ENCODE measurements at places on chromosomes 4 and X.

GRCh38 chr4:40243386-40243948 is 46.6 kb downstream of the RHOH start:
- no peak for DNase-seq

GRCh38 chrX:100883654-100884053 is 9.5 kb upstream of the NOX1 start:
- no peak for DNase-seq

- DNase-seq, result no peak
Observed at GRCh38 chr4:107349732-107350131, 313.6 kb upstream of the DKK2 start.

DNA sequence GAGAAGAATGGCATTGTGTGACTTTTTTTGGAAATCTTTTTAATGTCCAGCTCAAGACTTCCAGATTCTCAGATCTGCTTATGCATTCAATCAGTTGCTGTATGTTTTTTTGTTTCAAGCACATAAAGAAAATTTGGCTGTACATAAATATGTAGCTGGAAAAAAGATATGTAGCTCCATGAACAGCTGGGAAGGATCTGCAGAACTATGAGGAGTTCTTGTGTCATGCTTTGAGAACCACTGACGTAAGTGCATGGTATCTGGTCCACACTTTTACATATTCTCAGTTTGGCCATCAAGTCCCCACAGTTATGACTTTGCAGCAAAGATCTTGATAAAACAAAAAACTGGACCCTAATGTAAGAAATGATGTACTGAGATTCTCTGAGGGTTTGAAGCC is 165.9 kb downstream of the KIT start:
- DNase-seq, result no peak

GRCh38 chr4:51851937-51852290 is 9.0 kb downstream of the DCUN1D4 start:
- no peak for DNase-seq

DNA sequence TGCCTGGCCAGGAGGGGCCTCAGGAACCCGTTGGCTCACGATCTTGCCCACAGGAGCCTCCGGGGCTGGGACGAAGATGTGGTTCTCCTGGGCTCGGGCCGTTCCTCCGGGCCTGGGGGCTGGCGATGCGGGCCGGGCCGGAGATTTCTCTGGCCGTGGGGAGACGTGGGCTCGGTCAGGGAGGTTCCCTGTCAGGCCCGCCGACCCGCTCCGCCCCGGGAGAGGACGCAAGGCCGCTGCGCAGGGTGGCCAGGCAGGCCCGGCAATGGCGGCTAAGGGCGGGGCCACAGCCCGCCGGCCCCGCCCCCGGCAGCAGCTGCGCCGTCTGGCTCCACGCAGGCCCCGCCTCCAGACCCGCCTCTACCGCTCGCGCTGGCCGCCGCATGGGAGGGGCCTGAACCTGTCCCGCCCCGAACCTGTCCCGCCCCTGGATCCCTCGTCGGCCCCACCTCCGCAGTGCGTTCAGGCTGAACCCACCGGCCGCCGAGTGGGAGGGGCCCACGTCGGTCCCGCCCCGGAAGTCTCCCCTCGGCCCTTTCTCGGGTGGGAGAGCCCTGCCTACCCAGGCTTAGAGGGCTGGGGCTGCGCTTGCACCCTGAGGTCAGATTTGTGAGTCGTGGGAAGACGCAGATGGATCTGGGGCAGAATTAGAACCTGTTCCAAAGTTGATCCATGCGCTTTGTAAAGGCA is at the start of gene FAM3A:
TSS of gene FAM3A (minus strand) at position 267 of the 690 bp plus-strand sequence. CDS start 460 bp downstream, outside the sequence.
- DNase-seq, result peak; percentile 16

DNA sequence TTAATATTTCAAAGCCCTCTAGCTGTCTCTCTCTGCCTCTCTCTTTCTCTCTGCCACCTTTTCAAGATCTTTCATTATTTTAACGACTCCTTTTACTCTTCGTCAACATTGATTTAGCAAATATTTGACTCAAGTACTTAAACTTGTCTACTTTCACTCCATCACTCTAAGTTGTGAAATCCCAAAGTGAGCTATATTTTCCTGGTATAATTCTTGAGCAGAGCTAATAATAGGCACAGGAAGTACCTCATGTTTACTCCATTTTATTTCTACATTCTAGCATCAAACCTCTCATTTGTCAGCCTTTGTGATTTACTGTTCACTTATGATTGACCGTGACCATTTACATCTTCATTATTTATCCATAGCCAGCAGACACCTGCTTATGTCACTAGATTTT is 482.5 kb downstream of the RPA4 start:
- no peak for DNase-seq

DNA sequence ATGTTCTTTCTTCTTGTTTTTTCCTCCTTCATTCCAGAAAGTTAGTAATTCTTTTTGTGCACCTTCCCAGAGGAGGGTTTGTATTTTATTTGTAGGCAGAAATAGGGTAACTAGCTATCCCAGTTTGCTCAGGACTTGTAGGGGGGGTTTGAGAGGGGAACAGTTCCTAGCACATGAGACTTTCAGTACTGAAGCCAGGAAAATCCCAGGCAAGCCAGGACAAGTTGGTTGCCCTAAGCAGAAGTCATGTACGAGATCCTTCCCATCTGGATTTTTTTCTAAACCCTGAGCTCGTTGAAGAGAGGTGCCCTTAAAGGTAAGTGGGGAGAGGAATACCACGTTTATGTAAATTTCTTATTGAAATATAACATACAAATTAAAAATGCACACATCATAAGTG is 15.6 kb upstream of the TAB3 start:
- no peak for DNase-seq

DNA sequence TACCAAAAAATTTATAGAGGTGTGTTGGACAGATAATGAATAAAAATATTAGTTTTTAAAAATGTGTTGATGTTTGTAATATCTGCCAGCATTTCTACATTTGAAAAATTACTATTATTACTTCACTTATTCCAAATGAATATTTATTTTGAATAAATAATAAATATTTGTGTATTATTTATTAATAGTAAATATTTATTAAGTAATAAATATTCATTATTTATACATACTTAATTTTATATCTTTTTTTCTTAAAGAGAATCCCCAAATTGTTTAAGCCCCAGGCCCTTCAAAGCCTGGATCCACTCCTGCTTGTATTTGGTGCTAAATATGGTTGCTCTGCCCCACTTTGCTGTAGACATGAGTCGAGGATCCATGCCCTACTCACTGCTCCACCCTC is 60.5 kb upstream of the HOPX start:
- no peak for DNase-seq

GRCh38 chrX:18877469-18877868 is 106.4 kb downstream of the PHKA2 start:
- DNase-seq, result no peak

DNA sequence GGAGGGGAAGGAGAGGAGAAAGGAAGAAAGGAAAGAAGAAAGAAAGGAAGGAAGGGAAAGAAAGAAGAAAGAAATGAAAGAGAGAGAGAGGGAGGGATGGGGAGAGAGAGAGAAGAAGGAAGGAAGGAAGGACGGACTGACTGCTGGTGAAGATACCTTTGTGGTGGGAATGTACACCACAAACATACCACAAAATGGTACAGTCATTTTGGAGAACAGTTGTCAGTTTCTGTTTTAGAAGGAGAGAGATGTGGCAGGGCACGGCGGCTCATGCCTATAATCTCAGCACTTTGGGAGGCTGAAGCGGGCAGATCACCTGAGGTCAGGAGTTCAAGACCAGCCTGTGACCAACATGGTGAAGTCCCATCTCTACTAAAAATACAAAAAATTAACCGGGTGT is 40.0 kb upstream of the SHISA3 start:
- no peak for DNase-seq

- no peak for DNase-seq
Observed at GRCh38 chr4:84258905-84259830, 239.9 kb downstream of the NKX6-1 start.

- DNase-seq, result no peak
Observed at GRCh38 chr4:161538941-161539340, 624.9 kb downstream of the FSTL5 start.

DNA sequence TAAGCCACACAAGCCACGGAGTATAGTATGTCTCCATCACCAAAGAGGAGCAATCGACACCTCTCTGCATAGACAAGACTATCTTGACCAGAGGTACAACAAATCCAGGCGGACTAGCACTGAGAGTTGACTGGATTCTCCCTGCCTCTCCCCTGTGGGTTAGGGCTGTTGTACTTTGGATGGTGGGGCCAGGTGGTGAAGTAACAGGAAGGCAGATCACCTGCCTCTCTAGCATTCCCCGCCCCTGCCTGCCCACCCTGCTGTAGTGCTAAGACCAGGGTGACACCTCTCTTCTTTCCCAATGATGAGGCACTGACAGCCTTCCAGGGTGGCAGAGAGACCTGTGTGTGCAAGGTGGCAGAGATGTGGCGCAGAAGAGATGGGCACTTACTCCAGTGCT is 47.5 kb upstream of the TRIM2 start:
- DNase-seq, result no peak

DNA sequence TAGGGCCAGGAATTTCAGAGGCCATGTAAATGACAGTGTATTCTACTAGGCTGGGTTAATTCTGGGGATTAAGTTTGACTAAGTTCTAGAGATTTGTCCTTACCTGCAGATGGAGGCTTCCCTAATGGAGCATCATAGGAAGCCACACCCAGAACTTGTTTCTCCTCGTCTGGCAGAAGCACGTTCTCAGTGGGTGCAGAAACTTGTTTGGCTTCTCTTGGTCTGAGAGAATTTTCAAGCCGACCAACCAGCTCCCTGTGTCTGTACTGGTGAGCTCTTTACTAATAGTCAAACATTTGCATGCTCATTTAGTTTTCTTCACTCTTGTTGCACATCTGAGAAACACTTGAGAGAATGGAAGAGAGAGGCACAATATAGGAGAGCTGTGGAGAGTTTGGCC is 907 bp upstream of the ATP10D start:
- no peak for DNase-seq

DNA sequence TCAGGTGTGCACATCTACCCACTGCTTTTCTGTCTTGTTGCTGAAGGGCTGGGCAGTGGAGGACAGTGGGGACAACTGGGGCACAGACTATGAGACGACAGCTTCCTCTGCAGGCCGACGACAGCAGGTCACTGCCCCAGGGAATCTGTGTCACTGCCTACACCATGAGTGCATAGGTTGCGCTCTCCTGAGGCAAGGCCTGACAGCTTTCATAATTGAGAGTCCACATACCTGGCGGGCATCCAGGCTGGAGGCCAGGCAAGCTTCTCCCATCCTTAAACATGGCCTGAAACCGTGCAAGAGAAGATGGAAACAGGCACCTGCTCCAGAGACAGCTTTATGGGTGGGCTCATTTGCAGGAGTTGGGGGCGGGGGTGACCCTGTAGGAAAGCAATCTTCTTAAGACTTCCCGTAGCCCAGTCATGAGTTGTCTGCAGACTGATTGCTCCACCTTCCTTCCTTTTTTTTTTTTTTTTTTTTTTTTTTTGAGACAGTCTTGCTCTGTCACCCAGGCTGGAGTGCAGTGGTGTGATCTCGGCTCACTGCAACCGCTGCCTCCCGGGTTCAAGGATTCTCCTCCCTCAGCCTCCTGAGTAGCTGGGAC is 2.9 kb downstream of the ANOS1 start:
- DNase-seq, result no peak

DNA sequence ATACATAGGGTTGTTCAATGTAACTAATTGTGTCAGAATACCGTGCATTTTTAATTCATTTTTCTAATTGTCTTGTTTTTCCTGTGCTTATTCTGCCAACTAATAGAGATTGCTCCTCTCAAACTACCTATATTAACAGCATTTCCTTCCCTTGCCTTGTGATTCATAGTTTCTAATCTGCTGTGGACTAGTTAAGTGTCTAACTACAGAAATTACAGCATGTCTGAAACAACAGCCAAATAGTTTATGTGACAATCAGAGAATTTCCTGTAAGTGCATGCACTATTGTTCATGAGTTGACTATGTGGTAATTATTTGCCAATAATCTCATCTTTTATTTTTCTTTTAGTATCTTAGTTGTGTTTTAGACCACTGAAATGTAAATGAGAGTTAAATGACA is 4.1 kb upstream of the SEC24B start:
- no peak for DNase-seq

DNA sequence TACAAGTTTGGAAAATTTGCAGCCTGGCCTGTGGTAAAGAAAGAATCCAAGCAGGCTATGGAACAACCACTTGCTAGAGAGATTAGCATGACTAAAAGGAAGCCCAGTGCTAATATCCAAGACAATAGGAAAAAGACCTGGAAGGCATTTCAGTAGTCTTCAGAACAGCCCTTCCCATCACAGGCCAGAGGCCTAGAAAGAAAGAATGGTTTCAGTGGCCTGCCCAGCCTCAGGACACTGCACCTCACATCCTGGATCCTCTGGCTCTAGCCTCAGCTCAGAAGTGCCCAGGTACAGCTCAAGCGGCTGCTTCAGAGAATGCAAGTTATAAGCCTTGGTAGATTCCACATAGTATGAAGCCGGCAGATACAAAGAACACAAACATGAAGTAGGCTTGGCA is 449.8 kb upstream of the AR start:
- DNase-seq, result no peak

GRCh38 chr4:149409555-149409962 is 406.1 kb downstream of the IQCM start:
- DNase-seq, result no peak

- no peak for DNase-seq
Observed at GRCh38 chr4:127783026-127783769, 1.1 kb downstream of the HSPA4L start.

DNA sequence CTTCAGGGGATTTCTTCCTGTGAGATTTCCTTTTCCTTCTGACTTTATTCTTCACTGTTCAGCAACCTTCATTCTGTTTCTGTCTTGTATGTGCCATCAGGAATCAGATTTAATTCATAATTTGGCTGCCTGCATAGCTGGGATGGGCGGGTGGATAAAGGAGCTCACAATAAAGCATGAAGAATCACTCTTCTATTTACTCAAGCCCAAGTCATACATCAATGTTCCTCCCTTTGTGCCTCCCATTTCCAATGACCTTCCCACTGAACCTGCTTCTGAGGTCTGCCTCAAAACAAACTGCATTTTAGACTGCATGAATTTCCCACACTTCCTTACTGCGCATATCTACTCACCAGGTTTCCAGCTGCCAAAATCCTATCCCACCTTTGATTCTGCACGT is 14.0 kb downstream of the PDGFC start:
- DNase-seq, result no peak

DNA sequence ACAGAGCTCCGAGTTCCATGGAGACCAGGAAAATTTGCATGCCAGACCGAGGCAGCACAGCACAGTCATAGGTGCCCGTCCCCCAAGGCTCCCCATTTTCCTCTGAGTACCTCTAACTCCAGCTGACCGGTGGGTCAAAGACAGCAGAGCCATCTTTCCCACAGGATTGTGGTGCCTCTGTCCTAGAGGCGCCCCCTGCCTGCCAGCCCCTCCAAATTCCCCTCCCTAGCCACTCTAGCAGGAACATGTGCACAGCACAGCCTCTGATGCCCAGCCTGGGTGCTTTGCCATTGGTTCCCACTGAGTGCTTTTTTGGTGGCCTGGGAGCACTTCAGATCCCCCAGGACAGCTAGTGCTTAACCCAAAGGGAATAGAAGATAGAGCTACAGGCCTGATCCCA is 368.5 kb upstream of the PABPC5 start:
- no peak for DNase-seq

- DNase-seq, result no peak
Observed at GRCh38 chr4:123398853-123399626, 2.4 kb downstream of the SPRY1 start.

GRCh38 chr4:14383652-14384051 is 618.6 kb upstream of the CPEB2 start:
- no peak for DNase-seq

GRCh38 chr4:22595684-22596083 is 79.8 kb upstream of the ADGRA3 start:
- no peak for DNase-seq

GRCh38 chrX:142663330-142664095 is 362.2 kb upstream of the SPANXN4 start:
- DNase-seq, result no peak
